Left renal pelvis (tissue), 4 donors: ENCODE measurements at places on chromosomes 11 and 22.

DNA sequence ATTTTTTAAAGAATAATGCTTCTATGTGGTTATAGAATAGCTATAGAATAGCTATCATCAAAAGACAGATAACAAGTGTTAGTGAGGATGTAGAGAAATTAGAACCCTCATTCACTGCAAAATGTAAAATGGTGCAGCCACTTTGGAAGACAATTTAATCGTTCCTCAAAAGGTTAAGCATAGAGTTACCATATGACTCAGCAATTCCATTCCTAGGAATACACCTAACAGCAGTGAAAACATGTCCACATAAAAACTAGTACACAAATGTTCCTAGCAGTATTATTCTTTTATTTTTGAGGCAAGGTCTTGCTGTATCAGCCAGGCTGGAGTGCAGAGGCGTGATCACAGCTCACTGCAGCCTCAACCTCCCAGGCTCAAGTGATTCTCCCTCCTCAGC lies 34.0 kb downstream of the RTL6 start:
- DNase-seq, result no peak

DNA sequence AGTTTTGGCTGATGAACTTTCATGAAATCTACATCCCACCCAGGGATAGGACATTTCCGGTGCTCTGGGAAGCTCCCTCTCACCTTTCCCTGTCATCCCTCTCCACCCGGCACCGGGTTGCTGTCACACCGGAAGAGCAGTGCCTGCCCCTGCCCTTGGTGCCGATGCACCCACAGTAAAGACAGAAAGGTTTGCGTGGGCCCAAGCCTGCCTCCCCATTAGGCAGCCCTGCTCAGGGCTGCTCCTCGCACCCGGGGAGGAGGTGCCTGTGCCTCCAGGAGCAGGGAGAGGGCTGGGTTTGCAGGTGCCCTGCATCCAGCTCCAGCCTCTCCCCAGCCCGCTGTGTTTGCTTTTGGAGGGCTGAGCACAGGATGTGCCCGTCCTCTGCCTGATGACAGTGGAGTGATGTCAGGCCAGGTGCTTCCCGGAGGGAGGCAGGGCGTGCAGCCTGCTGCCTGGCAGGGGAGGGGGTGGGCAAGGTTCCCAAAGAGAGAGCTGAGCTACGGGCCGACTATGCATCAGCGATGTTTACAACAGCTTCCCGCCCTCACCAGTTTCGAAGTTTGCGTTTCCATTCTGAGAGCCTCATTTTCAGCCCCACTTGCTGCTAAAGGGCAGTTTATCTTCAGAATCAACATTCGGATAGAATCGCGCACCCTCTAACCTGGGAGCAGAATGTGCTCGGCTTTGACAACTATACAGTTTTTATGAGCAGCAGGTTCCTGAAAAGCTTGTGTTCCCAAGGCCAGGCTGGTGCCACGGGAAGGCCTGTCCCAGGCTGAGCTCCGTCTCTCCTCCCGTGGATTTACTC lies 83.2 kb upstream of the CLDN5 start:
- no peak for DNase-seq

GRCh38 chr11:66473167-66473566 lies 6.5 kb downstream of the PELI3 start:
- no peak for DNase-seq

GRCh38 chr11:47551086-47551485 lies 1.8 kb downstream of the CELF1 start:
- DNase-seq, result no peak
